ENCODE measurements at places on chromosomes 3 and 15. TPM values are rescaled to one million over a fixed set of nuclear protein-coding genes. Genes with fewer than 3 reads are reported as not detected.

- no peak for DNase-seq
Observed at GRCh38 chr15:86629409-86630356, 550.0 kb downstream of the AGBL1 start.

DNA sequence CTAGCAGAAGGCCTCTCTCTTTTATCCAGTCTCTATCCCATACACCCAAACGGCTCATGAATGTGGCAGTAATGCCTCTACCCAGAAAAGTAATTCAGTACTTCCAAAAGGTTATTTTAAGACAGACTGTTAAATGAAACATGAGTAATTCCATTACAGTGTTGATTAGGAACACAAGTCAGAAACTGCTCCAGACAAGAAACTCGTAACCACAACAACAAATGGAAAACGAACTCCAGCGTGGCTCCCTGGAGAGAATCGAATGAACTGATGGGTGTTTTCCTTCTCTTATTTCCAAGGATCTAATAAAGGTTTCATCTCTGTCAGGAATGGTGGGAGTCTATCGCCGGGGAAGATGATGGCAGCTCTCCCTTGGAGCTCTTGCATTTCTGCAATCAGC is 228.4 kb downstream of the MAGI1 start:
- DNase-seq = no peak

- peak; percentile 7 for DNase-seq
Observed at GRCh38 chr3:17811646-17812045, 69.2 kb upstream of the TBC1D5 start.

ACY1 gene
- 21.1 TPM for total RNA-seq

GRCh38 chr3:40780925-40781406 is 256.2 kb downstream of the ZNF621 start:
- DNase-seq = no peak

DNA sequence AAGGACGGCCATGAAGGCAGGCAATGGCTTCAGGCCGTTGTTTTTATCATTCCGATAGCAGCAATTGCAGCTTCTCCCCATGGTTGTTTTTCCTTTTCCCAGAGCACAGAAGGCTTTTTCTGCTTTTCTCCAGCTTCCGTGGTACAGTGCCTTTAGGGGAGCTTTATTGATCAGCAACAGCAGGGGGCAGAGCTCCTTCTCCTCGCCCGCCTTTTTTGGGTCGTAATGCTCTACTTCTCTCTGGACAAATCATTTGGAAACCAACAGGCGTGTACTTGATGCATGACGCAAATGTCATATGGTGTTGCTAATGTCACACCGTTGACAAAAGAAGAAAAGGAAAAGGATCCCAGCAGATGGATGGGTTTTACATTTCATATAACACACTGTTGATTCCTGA is 79.7 kb upstream of the SNRK start:
- DNase-seq = no peak
